ENCODE measurements at places on chromosomes 13 and 19.
A peak's percentile ranks its signal among the peaks of the same experiment; 100 is the strongest.

DNA sequence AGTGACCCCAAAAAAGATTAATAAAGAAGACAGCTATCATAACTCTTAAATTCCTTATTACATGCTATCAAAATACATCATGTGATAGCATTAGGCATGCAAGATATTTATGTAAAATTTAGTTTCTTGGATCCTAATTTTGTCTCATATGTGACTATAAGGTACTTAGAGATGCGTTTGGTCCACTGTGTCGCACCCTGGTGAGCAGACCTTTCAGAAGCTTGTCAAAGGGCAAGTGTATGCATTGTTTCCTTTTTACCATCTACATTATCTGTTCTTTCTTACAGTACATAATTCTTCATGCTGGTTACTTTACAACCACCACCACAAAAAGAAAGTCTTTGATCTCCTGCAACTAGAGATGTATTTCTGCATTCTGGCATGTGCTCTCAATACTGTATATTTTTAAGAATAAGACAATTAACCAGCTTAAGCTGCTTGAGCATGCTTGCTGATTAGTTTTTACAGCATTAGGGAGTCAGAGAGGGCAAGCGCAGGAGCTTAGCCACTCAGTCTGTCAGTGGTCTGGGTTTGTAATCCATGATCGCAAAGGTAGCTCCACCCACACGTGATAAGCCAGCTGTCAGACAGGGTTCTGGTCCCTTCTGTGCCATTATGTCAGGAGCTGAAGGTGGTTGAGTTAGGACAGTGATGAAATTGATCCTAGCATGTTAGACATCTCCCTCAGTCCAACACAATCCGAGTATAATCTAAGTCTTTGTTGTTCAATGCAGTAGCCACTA, 500.9 kb downstream of the MYO16 start:
- no peak for DNase-seq

GRCh38 chr13:79602936-79603335, 122.0 kb downstream of the NDFIP2 start:
- no peak for DNase-seq

DNA sequence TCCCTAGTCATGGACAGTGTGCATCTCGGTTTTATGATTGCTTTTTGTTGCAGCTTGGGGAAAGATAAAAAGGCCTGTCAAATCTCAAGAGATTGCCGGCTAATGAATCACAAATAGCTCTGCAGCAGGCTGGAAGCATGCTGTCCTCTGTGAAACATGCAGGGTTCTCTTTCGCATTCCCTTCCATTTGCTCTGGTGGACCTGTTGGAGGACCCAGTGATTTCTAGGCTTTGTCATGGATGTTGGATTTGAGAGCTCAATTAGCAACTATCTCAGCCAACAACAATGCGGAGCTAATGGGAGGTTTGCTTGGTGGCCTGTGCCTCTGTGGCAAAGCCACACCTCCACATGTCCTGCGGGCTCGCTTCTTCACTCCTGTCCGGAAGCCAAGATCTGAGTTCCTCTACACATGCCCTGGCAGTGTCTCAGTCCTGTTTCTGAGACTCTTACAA, 418.1 kb upstream of the ARGLU1 start:
- no peak for DNase-seq

GRCh38 chr13:97843189-97843588, 110.3 kb upstream of the IPO5 start:
- DNase-seq: no peak

- no peak for DNase-seq
Observed at GRCh38 chr19:42596391-42597072, 1.8 kb upstream of the CEACAM8 start.

DNA sequence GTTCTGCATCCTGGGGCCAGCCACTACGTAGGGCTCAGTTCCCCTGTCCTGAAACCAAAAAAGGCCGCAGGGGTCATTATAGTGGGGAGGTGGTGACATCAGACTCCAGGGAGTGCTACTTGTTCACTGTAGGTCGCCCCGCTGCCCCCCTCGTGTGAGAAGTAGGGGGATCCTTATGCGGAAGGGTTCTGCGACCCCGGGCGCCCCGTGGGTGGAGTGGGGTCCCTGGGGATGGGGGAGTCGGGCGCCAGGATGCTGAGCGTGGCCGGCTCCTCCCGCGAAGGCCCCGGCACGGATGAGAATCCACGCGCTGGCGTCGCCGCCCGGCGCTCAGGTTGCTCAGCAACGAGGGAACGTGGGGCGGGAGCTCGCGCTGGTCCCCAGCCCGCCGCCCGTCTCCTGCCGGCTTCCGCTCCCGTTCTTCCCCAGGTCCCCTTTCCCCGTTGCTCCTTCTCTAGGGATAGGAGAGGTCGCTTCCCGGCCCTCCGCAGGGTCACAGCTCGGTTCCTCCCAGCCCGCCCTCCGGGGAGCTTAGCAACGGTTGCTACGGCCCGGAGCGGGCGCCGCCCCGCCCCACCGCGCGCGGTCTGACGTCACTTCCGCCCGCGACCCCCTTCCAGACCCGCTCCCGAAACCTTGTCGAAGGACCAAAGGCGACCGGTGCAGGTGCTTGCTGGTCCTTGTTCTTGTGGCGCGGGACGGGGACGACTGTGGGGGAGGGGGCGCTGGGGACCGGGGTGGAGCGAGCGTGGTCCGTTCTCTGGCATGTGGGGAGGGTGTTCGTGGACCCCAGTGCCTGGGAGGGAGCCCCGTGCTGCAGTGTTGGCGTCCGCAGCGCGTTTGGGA, at the start of gene NAT14:
TSS of gene NAT14 (plus strand) at position 596 of the 846 bp plus-strand sequence. CDS start 521 bp downstream, outside the sequence.
- DNase-seq: no peak

DNA sequence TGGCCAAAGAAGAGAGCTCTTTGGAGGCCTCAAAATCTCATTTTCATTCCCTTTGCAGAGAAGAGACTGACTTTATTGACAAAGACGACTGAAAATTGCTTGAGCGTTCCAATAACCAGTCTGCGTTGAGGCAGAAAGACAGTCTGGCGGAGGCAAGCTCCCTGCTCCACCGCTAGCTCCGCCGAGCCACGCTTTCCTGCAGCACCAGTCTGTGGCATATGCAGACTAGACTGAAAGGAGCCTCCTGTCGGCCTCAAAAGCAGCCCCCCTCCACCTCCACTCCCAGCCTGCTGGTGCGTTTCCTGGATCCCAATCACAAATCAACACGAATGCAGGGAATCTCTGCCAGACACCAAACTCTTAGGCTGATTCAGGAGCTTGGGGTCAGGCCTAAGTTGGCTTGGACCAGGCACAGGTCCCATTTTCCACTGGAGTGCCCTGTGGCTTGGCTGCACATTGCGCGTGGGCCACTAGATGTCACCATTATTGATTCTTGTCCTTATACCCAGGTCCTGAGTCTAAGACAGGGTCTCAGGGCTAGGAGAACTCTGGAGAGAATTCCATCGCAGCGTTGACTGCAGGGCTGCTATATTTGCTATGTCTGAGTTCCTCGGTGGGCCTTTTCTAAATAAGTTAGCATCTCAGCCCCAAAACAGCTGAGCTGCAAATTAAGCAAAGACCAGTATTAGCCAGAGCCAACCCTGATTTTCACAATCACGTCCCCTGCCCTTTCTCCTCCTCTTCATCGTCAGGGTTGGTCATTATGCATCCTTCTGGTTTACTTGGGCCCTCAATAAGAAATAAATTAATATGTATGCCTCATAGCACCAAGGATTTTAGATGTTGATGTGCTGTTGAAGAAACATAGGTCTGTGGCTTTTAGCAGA, 5.2 kb upstream of the ZNF507 start:
- no peak for DNase-seq

GRCh38 chr13:36919833-36920615, at the start of gene SMAD9:
SMAD9 (minus strand) TSS chr13:36920238; CDS start chr13:36879689, 40,549 bp downstream.
- no peak for DNase-seq

DNA sequence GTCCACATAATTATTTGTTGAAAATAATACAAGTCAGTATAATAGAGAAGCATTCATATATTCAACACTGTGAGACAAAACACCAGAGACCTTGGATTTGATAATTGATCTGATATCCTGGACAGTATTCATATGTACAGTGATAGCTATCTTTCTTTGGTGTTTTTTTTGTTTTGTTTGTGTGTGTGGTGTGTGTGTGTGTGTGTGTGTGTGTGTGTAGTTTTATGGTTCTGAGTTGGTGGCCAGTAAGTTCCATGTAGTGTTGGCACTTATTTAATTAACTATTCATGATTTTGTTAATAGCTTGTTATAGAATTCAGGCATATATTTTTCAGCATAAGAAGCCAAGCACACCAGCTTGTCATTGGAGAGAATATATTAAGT, 1.6 kb upstream of the ANGPTL6 start:
- DNase-seq: no peak

DNA sequence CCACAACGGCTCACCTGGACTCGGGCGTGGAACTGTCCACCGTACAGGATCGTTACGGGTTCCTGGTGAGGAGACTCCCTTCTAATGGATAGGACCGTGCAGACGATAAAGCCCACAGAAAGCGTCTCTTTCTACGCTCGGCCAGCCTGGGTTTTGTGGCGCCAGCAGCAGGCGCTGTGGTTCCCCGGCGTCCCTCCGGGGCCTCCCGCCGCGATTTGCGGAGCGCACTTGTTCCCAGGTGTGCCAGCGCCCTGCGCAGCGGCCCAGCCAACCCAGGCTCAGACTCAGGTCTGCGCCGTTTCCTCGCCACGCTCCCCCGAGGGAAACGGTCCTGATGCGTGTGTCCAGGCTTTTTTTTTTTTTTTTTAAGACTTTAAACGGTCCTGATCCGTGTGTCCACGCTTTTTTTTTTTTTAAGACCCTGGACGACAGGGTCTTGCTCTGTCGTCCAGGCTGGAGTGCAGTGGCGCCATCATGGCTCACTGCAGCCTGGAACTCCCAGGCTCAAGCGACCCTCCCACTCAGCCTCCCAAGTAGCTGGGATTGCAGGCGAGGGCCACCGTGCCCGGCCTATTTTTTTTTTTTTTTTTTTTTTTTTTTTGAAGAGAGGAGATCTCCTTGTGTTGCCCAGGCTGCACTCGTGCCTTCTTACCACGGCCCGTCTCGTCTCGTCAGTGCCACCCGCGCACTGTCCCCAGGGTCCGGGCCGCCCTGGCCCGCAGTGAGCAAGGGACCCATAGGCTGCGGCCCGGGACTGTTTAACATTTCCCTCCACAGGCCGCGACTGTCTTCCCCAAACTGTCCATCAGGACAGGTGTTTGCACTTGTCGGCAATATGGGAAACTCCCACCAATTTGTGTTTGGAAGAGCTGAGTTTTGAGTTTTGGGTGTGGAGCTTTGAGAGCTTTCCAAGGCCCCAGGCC, 23.8 kb downstream of the GJA3 start:
- DNase-seq: no peak

DNA sequence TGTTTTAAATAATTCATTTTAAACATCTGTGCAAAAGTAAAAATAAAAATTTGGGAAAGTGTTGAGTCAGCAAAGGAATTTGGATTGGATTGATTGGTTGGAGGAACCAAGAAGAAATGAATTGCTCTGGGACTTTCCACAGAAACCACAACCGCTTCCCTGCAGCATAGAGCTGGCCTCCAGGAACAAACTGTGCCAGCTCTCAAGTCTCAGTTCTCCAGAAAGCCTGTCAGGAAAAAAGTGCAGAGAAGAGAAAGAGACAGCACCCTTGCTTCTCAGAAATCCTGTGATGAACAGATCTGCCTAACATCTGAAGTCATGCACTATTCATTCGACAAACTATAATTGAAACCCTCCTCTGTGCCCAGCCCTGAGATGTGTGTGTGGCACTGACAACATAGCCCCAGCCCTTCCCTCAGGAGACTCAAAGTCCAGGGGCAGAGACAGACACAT, 14.8 kb downstream of the LYPD3 start:
- DNase-seq: no peak

GRCh38 chr19:13093407-13094105, 9.1 kb downstream of the LYL1 start:
- peak; percentile 46 for DNase-seq

DNA sequence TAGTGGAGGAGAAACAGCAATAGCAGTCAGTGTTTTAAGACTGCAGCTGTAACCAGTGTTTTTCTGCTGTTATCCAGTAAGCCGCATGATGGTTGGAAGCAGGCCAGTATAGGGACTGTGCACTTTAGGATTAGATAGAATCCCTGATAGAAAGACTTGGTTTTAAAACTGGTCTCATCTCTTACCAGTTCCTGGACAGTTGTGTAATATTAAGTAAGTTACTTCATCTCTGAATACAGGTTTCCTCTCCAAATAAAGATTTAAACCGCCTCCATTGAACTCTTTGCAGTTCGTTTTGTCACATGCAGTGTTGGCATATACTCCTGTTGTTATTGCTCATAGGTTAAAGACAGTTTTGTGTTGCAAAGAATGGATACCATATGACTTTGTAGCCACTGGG, 25.6 kb downstream of the URI1 start:
- DNase-seq: no peak

GRCh38 chr13:34571716-34572115, 370.4 kb upstream of the NBEA start:
- no peak for DNase-seq

- DNase-seq: peak; percentile 58
Observed at GRCh38 chr19:45577111-45577905, 7.3 kb downstream of the OPA3 start.

DNA sequence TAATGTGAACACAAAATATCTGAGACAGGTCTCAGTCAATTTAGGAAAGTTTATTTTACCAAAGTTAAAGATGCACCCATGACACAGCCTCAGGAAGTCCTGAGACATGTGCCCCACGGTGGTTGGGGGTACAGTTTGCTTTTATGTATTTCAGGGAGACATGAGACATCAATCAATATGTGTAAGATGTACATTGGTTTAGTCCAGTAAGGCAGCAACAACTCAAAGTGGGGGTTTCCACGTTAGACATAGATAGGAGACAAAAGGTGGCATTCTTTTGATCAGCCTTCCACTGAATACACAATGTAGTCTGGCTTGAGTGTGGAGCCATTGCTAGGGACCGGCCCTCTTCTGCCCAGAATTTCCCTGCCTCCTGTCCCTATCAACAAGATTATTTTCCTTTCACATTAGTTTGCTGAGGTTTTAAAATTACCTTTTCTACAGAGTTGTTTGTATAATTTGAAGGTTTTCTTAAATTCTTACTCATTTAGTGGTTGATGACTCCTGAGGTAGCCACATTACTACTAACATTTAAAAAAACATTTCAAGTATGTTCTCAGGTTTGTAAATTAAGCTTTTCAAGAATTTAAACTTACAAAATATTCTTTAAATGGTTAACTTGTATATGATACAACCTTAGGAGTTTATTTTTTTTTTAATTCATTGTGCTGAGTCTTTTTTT, 33.2 kb downstream of the RNASEH2B start:
- DNase-seq: no peak

- DNase-seq: no peak
Observed at GRCh38 chr13:104006625-104007075, 940.4 kb upstream of the SLC10A2 start.

- DNase-seq: no peak
Observed at GRCh38 chr19:49091391-49092038, 6.3 kb downstream of the SNRNP70 start.

All from AG09309 (cell line).